Upper lobe of left lung (tissue), 6 donors: ENCODE measurements at places on chromosomes 13 and 19.
A peak's percentile ranks its signal among the peaks of the same experiment; 100 is the strongest.

DNA sequence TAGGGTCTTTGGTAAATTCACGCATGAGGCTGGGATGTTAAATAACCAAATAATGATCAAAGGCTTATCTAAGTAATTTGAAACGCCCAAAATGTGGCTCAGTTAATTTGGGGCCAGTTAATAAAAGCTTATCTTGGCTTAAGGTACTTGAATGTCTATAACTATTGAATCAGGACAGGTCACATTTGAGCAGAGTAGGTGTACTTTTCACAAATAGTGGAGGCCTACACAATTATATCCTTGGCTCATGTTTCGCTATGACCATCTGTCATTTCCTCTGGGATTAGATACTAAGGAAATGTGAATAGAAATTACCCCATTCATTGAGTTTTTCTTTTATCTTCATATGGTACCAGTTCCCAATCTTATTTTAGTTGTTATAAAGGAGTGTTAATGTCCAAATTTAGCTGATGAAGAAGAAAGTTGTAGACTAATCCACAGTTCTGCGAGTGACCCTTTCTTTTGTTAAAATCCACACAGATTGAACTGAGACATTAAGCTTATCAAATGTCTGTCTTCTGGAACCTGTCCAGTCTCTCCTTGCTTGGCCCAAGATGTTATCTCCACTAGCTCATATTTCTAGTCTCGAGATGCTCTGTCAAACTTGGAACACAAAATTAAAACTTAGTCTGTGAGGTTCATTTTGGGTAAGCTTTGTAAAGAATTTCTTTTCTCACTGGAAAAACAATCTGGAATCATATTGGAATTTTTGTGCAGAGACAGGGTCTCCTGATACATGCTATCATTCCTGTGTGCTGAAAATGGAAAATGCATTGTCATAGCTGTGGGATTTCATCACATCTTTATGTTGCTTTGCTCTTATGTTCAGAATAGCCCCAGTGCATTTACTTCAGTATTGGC, 31.0 kb downstream of the SLAIN1 start:
- DNase-seq = no peak

DNA sequence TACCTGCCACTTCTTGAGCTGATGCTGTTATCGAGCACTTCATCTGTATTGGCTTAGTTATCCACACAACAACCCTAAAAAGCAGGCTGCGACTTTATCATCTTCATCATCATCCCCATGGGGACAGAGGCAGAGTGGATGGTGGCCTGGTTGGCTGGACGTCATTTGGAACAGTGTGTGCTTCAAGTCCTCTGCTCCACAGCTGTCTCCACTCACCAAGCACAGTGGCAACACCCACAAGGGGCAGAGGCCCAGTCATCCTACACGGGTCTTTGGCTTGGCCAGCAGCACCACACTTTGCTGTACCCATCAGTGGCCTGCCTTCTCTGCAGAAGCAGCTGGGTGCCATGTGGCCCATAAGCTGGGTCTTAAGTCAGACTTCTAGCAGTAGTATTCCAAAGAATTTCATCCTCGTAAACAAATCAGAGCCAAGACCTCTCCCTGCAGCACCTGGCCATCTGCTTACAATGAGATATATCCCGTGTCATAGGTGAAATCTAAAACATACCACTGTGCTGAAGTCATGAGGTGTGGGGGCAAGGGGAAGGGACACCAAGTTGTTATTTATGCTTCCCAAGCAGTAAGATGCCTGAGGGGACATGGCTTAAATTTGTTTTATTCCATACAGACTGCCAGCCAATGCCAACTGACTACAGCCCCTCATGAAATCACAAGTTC, 47.9 kb upstream of the EPHX3 start:
- peak; percentile 47 for DNase-seq

GRCh38 chr13:111548805-111549204, 228.4 kb downstream of the TEX29 start:
- no peak for DNase-seq

- DNase-seq = no peak
Observed at GRCh38 chr13:99812625-99813024, 158.9 kb downstream of the ZIC5 start.

- no peak for DNase-seq
Observed at GRCh38 chr19:52140032-52140710, 433 bp upstream of the ZNF616 start.

DNA sequence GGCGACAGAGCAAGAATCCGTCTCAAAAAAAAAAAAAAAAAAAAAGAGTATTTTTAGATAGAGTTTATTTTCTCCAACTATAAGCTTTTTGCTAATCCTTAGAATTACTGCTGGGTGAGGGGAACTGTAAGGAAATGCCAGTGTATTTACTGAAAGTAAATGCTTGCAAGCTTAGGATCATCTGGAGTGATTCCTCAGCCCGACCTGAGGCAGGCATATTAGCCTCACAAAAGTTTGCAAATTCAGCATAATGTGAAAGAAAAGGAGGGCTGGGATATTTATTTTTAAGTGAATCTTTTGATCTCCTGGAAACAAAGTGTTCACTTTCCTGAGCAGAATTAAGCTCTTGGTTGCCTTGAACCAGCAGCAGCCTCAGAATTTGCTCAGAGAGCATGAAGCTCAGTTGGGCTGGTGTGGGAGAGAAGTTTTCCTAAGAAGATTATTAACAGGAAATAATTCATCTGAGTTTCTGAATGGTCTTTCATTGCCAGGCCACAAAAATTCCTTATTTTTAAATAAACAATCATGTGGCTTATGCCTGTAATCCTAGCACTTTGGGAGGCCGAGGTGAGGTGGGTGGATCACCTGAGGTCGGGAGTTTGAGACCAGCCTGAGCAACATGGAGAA, 24.7 kb upstream of the SPATA13 start:
- no peak for DNase-seq
